Fibroblast of the conjunctiva (primary cell): ENCODE measurements at places on chromosomes 6 and 20.

DNA sequence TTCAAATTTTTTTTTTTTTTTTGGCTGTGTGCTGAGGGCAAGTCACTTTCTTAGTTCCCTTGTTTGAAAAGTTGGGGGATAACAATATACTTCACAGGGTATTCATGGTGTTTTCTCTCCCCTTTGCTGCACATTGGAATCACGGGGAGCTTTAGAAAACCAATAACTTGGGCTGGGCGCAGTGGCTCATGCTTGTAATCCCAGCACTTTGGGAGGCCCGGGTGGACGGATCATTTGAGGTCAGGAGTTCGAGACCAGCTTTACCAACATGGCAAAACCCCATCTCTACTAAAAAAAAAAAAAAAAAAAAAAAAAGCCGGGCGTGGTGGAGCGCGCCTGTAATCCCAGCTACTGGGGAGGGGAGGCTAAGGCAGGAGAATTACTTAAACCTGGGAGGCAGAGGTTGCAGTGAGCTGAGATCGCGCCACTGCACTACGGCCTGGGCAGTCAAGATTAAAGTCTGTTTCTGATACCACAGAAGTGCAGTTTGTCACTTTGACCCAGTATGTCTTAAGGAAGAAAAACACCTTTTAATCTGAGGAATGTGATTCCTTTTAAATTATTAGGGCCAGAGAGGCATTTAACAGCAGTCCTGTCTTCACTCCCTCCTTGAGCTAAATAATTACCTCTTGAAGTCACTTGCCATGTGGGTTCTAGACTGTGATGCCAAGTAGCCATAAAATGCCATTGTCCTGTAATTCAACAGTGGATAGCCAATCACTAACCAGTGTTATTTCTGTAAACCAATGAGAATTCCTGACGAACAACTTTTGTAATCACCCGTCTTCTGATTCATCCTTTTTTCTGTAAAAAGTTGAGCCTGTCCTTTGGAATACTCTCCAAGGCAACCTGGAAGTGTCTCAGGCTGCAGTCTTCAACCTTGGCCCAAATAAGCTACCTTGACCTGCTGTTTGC, 16.1 kb downstream of the SRSF3 start:
- no peak for DNase-seq

DNA sequence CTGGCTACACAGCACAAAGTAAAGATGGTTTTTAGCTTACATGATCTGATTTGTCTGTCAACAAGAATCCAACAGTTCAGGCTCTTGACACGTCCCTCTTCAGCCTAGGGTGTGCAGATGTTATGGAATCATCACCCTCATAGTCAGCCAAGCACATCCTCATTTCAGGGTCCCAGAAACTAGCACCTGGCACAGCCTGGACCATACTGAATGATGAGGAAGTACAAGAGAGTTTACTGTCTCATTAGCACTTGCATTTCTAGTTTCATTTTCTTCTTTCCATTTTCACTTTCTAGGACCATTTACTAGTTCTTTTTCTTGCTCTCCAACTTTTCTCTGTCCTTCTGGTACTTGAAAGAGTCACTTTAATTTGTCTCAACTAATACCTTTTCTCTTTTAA, 6.5 kb downstream of the RIPOR2 start:
- no peak for DNase-seq

DNA sequence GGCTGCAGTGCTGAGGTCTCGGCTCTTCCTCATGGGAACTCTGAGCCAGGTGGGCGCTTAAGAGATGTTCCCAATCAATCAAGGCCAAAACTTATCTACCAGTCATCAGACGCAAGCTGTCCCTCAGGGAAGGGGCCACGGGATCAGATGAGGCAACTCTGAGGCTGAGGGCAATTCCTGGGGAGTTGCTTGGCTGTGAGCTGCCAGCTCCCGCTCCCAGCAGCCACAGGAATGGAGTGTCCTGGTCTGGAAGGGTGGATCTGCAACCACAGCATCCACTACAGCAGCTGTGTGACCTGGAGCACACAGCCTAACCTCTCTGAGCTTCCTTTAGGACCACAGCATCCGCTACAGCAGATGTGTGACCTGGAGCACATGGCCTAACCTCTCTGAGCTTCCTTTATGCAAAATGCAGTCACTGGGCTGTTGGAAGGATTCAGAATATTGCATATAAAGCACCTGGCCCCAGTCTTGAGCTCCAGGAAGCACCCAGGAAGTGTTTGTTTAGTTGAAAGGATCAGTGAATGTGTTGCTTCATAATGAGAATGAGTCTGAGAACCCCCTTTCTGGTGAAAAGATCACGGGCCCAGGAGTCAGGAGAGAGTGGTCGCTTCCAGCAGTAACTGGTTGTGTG, 60.9 kb downstream of the TFAP2C start:
- no peak for DNase-seq

DNA sequence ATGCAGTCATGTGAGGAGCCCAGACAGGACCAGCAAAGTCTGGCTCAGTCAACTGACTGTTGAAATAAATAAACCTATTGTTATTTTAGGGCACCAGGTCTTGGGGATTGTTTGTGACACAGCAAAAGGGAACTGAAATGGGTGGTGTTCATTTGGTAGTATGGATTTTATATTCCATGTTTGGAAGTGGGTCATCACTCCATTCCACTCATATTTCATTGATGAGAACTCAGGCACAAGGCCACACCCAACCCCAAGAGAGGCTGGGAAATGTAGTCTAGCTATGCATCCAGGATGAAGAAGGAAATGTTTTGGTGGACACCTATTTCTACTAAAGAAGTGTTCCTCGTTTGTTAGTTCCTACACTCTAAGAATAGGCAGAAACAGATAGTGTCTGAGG, 64.9 kb upstream of the BTBD3 start:
- no peak for DNase-seq

DNA sequence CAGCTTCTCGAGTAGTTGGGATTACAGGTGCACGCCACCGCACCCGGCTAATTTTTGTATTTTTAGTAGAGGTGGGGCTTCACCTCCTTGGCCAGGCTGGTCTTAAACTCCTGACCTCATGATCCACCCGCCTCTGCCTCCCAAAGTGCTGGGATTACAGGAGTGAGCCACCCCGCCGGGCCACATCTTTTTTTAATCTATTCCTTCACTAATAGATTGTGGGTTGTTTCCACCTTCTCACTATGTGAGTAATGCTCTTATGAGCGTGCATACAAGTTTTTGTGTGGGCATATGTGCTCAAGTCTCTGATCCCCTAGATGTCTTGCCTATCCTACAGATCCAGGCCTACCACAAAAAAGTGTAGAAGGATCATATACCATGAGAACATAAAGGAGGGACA, 30.7 kb downstream of the CARMIL1 start:
- no peak for DNase-seq

GRCh38 chr6:166145751-166146150, 21.9 kb downstream of the TBXT start:
- no peak for DNase-seq

- no peak for DNase-seq
These were observed 31.2 kb downstream of the SRSF3 start for GRCh38 chr6:36625158-36625919.

DNA sequence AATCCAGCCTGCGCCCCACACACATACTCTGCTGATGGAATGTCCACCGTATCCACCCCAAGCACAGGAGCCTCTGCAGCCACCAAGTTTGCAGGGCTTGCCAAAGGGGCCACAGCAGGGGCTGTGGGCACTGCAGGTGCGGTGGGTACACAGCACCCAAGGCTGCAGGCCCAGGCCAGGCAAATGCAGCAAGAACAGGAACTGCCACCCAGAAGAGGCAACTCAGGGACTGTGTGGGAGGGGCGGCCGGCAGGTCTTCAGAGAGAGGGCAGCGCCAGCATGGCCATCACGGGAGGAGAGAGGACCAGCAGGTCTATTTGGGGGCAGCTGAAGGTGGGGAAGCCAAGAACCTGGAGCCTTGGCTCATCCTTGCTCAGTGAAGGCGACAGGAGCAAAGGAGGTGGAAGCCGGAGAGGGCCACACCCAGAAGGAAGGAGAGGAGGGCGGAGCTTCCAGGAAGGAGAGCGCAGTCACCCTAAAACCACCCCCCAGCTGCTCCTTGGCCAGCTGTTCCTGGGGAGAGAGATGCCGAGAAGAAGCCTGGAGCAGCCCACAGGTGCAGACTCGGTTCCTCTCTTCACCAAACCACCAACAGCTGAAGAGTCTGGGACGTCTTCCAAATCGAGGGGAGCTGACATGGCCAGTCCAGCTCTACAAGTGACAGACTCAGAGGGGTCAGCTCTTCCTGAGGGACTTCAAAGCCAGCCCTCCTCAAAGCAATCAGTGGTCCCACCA, 265.1 kb upstream of the CDYL start:
- DNase-seq = no peak

GRCh38 chr20:6623989-6624388, 143.5 kb upstream of the BMP2 start:
- DNase-seq = no peak

GRCh38 chr20:8127553-8128255, 4.4 kb upstream of the PLCB1 start:
- DNase-seq = no peak

- DNase-seq = peak; percentile 59
These were observed 251.1 kb downstream of the PHACTR1 start for GRCh38 chr6:12967686-12968085.

DNA sequence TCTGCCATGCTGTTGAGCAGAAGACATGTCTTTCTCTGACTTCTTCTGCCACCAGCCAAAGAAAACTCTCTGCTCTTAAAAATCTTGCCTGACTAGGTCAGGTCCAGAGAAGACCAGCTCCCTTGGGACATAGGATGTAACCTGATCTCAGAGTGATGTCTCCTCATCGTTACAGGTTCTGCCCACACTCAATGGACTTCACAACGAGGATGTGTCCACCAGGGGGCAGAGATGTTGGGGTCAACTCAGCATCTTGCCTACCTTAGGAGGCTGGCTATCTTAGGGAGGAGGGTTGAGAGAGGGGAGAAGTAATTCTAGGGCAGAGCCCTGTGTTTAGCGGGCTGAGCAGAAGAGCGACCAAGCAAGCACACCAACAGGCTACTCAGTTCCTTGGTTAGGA, 207.6 kb upstream of the CDH4 start:
- no peak for DNase-seq

DNA sequence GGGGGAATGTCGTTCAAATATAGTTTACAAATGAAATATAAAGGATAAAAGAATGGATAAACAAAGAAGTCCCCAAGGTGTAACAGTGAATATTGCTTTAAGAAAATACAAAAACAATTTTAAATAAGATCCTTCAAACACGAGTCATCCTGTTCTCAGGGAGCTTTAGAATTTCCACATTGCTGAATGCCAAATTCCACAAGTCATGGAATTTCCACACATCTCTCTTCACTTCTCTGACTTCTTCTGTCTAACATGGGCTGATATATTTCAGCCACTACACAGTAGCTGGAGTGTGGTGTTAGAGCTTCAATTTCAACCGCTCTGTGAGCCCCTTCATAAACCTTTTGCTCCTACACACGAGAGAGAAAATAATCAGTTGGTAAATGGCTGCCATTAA, 28.0 kb downstream of the IL22RA2 start:
- no peak for DNase-seq

DNA sequence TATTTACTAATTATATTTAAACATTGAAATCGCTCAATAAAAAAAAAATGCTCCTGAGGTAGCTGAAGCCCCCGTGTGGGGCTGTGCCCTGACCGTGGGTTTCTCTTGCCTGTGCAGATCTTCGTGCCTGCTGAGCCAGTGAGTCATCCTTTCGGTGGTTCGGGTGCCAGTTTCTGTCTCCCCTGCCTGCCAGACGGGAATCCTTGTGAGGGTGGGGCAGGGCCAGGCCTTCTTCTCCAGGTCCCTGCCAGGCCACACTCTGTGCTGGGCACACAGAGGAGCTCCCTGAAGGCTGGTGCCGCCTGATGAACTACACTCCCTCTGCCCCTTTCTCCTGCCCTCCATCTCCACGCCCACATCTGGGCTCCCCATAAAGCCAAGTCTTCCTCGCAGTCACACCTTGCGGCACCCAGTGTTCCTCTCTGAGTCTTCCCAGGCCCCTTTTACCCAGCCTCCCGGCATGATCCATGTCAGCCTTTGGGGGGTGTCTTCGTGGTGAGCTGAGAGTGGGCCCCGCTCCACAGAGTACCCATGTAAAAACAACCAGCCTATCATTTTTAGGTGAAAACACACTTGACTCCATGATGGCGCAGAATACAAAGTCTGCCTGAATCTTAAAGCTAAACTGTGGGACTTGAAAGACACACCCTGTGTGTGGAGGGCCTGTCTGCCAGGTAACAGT, 19.3 kb downstream of the FGD2 start:
- no peak for DNase-seq

GRCh38 chr6:13412639-13413465, 74.5 kb downstream of the GFOD1 start:
- DNase-seq = no peak

GRCh38 chr20:4781637-4782377, 60.1 kb downstream of the PRND start:
- no peak for DNase-seq

DNA sequence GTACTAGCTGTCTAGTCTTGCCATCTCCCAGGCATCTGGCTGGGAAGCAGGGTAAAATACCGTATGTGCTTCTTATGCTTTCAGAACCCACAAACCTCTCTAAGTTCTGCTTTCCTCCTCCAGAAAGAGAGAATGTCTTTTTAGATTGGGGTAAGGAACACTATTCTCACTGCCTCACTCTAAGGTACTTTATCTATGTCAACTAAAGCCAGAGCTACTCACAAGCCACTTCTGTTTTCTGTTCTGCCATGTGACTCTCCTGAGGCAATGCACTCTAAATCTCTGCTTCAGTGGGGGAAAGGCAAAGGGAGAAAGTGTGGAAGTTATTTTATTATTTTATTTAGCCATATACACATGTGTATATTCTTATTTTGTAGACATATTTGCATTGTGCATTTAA, 15.6 kb downstream of the MEP1A start:
- DNase-seq = no peak

DNA sequence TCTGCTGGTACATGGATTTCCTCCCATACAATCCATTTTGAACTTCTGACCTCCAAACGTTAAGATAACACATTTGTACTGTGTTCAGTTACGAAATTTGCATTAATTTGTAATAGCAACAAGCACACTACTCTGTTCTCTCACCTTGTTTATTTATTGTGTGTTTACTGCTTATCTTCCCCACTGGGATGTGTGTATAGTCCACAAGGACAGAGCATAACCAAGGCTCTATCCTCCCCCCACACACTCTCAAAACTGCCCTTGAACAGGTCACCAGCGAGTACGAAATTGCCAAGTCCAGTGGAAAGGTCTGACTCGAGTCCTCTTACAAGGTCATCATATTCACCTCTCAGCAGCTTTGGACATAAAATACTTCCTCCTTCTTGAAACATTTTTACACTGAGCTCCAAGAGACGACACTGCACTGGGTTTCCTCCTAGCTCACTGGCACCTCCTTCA, 18.6 kb downstream of the ADTRP start:
- DNase-seq = no peak

DNA sequence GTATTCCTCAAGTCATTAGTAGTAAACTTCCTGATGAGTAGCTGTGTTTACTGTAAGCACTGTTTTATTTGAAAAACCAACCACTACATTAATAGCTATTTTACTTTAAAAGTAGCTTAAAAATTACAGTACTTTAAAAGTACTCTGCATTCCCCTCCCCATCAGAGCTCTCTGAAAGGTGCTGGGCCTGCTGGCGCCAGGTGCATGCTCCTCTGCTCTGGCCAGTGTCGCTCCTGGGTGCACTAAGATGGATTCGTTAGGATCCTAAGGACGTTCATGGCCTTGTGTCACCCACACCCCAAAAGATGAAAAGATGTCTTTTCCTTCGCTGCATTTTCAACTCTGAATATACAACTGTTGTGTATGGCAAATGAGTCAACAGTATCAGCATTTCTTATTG, 43.9 kb upstream of the KIF25 start:
- DNase-seq = no peak

- no peak for DNase-seq
These were observed 1.3 kb downstream of the ARFGEF3 start for GRCh38 chr6:138162955-138163575.

GRCh38 chr6:158503846-158504245, 56.0 kb upstream of the TMEM181 start:
- DNase-seq = no peak
